T-helper 17 cell (primary cell): ENCODE measurements at places on chromosomes 16 and 17. TPM values are rescaled to one million over a fixed set of nuclear protein-coding genes. Genes with fewer than 3 reads are reported as not detected.

PMP22 gene
- not detected for total RNA-seq

NACA2 gene
- total RNA-seq = not detected

ENPP7 gene
- total RNA-seq = not detected

SMIM36 gene
- total RNA-seq = not detected

KRTAP3-3 gene
- not detected for total RNA-seq

KLHDC4 gene
- 93.3 TPM for total RNA-seq

C16orf86 gene
- total RNA-seq = 5.1 TPM

GPRC5C gene
- not detected for total RNA-seq

NETO2 gene
- 5.3 TPM for total RNA-seq

ACE gene
- 11.6 TPM for total RNA-seq

TM4SF5 gene
- total RNA-seq = not detected

OTOA gene
- total RNA-seq = 0.10 TPM

DNA sequence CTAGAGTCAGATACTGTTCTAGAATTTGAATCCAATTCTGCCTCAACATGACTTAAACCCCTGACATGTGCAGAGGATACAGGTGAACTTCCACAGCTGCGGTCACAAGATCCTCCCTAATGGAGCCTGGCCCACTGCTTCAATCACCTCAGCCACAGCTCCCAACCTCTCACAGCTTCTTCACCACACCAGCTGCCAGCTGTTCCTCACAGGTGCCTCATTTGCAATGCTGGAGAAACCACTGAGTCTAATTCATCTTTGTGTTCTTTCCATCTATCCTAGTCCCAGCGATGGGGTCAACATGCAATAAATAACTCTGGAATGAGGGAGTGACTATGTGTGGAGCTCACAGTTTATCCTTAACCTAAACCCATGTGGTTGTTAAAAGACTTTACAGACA lies 72.0 kb upstream of the MAF start:
- no peak for DNase-seq

GRCh38 chr16:62149631-62150030 lies 113.4 kb upstream of the CDH8 start:
- DNase-seq = no peak

GRCh38 chr17:57953705-57954396 lies 1.4 kb downstream of the CUEDC1 start:
- no peak for DNase-seq

- no peak for DNase-seq
Observed at GRCh38 chr16:17354141-17354601, 116.6 kb downstream of the XYLT1 start.

DNA sequence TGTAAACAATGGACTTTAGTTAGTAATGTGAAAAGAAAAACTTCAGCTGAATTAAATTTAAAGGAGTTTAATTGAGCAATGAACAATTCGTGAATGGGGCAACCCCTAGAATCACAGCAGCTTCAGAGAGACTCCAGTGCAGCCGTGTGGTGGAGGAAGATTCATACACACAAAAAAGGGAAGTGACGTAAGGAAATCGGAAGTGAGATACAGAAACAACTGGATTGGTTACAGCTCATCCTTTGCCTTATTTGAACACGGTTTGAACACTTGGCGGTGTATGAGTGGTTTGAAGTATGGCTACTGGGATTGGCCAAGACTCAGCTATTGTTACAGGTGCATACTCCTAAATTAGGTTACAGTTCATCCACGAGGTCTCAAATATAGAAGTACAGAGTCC lies 460.4 kb upstream of the ASIC2 start:
- no peak for DNase-seq

DNA sequence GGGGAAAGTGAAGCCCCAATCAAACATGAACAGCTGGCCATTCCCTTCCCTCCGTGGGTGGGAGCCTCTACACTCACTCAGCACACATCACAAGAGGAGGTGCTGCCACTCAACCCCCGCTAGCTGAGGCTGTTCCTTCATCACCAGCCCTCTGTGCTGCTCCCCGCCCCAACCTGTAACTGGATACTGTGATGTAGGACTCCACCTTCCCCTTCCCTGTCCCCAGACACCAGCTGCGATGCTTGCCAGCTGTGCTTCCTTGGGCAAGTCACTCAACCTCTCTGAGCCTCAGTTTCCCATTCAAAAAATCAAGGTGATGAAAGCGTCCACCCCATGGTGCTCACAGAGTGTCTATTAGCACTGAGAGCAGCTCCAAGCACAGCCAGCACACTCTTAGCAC lies 273.2 kb downstream of the MRTFB start:
- DNase-seq = no peak

DNA sequence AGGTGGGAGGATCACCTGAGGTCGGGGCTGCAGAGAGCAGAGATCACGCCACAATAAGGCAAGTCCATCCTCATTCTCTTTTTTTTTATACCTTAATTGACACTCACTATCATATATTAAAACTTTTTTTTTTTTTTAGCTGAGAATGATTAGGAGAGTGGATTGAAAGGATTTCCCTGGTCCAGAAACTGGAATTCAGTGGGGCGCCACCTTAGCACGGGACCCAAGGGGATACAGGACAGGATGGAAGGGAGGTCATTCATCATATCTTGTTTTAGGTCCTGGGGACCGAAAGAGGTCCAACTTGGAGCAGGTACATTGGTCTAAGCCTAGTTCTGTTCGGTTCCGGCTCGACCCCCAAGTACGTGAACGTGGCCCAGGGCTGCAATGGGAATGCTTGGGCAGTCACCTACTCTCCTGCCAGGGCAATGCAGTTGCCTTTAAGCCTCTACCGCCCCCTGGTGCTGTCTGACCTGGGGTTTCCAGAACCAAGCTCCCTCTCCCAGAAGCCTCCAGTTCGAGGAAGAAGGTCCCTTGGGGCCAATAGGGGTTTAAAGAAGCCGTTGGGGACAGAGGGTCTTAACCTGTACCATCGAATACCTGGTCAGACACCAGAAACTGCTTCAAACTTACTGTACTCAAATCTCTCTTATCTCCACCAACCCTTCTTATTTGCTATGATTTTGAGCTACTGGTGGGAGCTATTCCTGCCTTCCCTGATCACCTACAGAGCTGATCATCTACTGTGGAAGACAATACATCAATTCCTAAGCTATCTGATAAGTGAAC lies 19.9 kb upstream of the GPATCH8 start:
- no peak for DNase-seq

GRCh38 chr17:39604911-39605491 lies 2.7 kb downstream of the NEUROD2 start:
- no peak for DNase-seq

DNA sequence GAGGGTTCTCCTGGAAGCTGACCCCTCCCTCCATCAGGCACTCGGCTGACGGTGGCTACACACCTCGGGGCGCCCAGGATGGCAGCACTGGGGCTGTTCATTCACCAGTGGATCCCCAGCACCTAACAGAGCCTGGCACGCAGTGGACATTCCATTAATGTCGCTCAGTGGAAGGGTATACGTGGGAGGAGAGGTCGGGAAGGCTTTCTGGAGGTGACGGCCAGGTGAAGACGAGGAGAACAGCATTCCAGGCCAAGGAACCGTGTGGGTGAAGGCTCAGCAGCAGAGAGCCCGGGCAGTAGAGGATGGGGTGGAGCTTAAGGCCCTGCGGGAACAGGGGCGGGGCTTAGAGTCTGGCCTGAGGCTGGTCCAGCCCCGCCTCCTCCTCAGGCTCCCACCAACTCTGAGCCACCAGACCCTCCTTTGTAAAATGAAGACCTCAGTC lies 2.5 kb upstream of the HS3ST6 start:
- DNase-seq = no peak

DNA sequence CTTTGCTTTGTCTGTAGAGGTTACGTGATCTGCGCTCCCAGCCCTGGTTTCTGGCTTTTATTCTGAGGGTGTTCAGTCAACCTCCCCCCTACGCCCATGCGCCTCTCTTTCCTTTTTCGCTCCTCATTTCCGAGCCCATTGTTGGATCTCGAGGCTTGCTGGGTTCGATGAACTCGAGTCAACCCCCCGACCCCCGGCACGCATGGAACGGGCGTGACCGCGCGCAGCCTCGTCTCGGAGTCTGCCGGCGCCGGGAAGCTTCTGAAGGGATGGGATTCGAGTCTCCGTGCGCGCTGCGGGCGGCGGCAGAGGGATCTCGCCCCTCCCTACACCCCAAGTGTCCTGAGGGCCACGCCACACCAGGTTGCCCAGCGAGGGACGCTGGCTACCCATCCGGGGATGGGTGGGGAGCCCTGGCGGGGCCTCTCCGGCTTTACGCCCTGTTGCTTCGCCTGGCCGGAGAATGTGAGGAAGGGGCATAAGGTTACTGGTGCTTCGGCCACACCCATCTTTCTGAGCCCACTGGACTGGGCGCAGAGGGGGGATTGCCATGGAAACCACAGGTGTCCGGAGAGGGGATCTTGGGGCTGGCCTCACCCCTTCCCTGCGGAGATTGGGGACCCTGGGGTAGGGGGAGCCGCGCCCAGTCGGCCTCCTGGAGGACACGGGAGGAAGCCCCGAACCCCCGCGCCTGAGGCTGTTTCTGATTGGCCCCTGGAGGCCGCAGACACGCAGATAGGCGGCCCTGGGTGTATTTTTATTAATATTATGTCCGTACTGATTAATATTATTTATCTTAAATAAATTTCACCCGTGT lies 1.8 kb downstream of the MAPT start:
- no peak for DNase-seq

- no peak for DNase-seq
Observed at GRCh38 chr17:37400505-37400904, 6.1 kb downstream of the ACACA start.

GRCh38 chr17:82880620-82881323 lies 41.0 kb upstream of the ZNF750 start:
- DNase-seq = no peak

DNA sequence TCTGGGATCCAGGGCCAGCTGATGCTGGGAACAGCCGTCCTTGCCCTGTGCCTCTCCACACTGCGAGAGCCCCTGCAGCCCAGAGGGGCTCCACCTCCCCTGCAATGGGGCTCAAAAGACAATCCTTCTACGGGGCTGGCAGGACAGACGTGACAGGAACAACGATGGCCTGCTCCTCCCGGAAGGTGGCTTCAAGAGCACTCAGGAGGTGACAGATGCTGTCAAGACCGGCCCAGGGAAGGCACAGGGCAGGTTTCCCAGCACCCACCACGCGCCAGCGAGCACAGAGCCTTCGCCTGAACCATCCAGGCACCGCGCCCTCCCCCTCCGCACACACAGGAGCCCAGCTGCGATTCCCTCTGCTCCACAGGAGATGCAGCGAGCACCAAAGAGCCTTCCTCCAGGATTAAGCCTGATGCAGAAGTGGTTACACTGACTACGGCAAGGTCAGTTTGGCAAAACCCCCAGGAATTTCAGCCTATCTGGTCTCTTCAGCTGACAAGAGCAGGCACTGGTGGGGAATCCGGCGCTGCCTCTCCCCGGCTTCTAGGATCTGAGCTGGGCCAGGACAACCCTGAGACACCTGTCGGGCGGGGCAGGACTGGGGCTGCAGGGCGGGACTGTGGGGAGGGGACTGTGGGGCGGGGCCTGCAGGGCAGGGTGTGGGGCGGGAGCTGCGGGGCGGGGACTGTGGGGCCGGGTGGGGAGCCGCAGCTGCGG lies 103.4 kb downstream of the ZNF778 start:
- no peak for DNase-seq

- no peak for DNase-seq
Observed at GRCh38 chr17:65398040-65398787, 163.2 kb downstream of the AXIN2 start.

DNA sequence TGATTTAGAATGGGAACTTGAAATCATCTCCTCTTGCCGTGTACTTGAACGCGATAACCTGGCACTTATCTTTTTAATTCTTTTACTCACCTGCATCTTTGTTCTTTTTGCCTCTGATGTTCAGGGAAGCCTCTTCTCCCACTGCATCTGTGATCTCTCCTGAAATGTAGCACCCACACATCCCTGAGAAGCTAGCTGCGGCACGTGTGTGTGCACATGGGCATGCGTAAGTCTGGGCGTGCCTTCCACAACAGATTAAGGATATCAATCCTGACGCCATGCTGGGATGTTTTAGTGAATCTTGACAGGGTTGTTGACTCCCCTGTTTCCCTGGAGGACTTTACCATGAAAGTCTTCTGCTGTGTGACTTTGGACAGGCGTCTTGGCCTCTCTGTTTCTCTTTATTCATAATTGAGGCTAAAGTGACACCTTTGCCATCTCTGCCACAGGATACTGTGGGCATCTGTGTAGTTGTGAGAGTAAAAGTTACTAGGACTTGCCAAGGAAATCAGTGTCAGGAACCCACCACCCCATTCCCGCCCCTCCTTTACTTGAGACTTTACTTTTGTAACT lies 20.5 kb downstream of the IL4R start:
- DNase-seq = no peak

GRCh38 chr17:56912105-56912999 lies 1.5 kb downstream of the TRIM25 start:
- DNase-seq = no peak

DNA sequence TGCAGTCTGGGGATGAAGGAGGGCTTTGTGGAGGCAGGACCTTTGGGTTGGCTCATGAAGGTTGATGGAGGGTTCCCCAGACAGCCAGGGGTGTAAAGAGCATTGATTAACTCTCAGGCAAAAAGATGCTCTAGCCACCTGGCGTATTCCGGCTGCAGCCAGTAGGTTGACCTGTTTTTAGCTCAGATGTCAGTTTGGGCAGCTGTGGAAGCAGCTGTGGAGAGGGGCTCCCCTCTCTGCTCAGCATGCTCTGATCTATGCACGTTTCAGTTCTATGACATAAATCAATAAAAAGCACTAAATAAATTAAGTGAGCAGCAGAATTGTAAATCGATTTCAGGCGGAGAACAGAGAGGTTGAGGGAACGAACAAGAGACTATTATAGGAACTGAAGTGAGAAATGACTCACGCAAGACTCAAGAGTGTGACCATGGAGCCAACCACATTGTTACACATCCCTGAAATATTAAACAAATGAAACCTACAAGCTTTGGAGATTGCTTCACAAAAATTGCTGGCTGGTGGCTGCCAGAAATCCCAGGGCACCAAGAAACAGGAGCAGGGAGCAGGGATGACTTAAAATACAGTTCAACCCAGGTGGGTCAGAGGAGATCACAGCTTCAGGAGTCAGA lies 111.9 kb downstream of the GSG1L start:
- no peak for DNase-seq

DNA sequence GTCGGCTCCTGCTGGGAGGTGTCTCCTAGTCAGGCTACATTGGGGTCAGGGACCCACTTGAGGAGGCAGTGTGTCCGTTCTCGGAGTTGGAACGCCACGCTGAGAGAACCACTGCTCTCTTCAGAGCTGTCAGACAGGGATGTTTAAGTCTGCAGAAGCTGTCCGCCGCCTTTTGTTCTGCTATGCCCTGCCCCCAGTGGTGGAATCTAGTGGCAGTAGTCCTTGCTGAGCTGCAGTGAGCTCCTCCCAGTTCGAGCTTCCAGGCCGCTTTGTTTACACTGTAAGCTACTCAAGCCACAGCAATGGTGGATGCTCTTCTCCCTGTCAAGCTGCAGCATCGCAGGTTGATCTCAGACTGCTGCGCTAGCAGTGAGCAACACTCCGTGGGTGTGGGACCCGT lies 36.0 kb downstream of the ITFG1 start:
- DNase-seq = no peak

DNA sequence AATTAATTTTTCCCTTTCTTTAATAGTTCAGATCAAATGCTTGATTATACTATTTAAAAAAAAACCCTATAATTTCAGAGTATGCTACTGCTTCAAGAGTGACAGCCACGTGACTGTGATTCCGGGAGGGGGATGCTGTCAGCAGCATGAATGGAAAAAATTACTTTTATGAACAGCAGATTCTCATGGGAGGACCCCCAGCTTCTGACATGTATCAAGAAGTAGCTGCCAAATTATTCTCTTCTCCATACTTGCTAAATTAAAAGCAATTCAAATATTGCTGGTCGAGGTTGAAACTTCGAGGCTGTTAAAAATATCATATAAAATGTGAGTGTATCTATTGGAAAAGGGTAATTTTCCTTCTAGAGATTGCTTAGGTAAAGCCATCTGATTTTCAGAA lies 95.0 kb downstream of the HS3ST4 start:
- DNase-seq = no peak

- no peak for DNase-seq
Observed at GRCh38 chr17:7717756-7718350, 309 bp downstream of the DNAH2 start.
